Stomach (tissue), 19 donors: ENCODE measurements at places on chromosomes 2 and 18. TPM values are rescaled to one million over a fixed set of nuclear protein-coding genes. Genes with fewer than 3 reads are reported as not detected.

GRCh38 chr2:231613663-231614558 lies 21.2 kb downstream of the TEX44 start:
- DNase-seq, result peak; percentile 95

- no peak for DNase-seq
These were observed 235.1 kb upstream of the ZNF804A start for GRCh38 chr2:184363213-184363612.

- DNase-seq, result no peak
These were observed 21.6 kb downstream of the HPCAL1 start for GRCh38 chr2:10324095-10324832.

GRCh38 chr2:28515176-28515751 lies 19.4 kb downstream of the PLB1 start:
- no peak for DNase-seq

Gene TP53I3
- 36.1 TPM for total RNA-seq

- no peak for DNase-seq
These were observed 37.0 kb downstream of the ROCK1 start for GRCh38 chr18:21074336-21075323.

DNA sequence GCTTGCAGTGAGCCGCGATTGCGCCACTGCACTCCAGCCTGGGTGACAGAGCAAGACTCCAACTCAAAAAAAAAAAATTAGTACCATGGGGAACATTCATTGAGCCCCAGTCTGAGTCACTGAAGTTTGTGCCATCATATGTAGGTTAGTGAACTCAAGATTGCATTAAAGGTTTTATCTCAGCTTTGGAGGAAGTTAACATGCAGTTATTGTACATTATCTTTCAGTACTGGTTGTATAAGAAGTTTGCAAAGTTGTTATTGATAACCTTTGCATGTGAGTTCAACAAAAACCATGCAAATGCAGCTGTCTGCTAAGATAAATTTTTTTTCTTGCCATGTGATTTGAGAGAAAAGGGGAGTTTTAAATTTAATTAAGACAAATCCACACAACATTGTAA lies 95.7 kb downstream of the MEIS1 start:
- DNase-seq, result no peak

GRCh38 chr2:173673640-173674039 lies 291.5 kb downstream of the SP3 start:
- DNase-seq, result no peak

- no peak for DNase-seq
These were observed 27.0 kb upstream of the NFATC1 start for GRCh38 chr18:79368681-79369080.

DNA sequence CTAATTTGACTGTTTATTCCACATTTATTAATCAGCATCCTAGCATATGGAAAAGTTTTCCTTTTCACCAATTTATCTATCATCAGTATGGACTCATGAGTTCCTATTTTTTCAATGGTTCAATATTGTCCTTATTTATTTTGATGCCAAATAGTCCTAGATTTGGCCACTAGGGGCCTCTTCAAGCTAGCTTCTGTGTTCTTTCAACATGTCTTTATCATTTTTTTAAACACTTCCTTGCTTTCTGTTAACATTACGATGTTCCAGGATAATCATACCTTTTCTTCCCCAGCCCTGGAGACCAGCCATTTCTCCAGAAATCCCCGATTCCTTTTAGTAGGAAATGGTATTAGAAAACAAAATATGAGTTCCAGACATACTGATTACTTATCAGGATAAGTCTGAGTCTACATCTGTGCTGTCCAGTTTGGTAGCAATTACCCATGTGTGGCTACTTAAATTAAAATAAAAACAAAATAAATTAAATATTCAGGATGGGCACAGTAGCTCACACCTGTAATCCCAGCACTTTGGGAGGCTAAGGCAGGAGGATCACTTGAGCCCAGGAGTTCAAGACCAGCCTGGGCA lies 70.6 kb downstream of the RPE start:
- DNase-seq, result peak; percentile 44

DNA sequence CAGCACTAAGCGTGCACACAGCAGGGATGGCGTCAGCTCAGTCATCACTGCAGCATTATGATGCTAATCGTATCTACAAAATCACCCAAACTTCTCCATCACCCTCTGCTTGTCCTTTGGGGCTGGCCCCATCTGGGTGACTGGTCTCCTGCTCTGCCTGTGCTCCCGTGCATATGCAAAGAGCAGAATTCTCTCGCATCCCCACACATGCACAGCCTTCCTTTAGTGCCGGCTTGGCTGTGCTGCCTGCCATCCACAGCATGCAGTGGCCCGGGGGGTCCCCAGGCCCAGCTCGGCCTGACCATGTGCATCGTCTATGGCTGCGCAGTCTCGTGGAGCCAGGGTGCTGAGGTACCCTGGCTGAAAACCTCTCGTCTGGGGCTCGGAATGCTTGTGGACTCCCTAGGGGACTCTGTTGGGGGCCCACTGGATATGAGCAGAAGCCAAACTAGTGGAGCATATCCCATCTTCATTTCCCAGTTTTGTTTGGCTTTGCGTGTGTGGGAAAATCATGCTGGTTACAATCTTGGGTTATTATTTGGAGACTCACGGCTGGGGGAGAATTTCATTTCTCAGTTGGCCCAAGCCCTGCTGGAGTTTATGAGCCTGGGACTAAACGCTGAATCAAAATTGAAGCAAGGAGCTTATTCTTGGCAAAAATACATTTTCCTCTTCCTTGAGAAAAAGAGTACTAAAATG lies 70.9 kb upstream of the HS6ST1 start:
- DNase-seq, result no peak

GRCh38 chr2:28390241-28390745 lies 2.4 kb upstream of the FOSL2 start:
- DNase-seq, result peak; percentile 92

Gene ANKRD30BL
- not detected for total RNA-seq

DNA sequence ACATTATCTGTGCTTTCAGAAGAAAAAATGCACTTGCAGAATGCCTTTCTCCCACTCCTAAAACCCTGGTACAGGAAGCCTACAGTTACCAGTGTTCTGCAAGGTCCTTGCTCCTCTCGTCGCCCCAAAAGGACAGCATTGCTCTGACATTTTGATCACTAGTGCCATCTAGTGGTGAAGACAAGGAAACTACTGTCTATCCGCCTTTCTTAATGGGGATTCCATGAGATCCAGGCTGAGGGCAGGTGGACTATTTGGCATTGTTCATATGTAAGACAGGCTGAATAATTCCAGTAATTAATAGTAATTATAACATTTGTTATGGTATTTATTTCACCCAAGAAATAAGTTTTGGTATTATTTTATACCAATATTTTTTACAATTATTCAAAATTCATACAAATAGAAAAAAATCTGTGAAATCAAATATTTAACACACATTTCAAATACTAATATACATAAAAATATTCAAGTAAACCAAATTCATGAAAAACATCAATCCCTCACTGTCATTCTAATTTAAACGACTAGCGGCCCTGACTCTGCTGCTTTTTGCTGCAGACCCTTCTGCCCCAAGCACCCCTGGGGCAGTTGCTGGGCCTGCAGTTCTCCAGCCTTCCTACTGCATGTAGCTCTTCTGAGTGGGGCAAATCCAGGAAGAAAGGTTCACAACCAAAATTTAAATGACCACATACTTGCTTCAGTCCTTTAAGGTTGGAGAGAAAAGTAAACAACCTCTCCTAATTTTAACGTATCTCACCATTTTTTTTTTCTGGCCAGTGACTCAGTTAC lies 19.0 kb downstream of the TPGS2 start:
- peak; percentile 28 for DNase-seq

Gene NETO1
- not detected for total RNA-seq

- no peak for DNase-seq
These were observed 571.9 kb downstream of the METTL4 start for GRCh38 chr18:1999387-1999786.

Gene PRKRA
- total RNA-seq, result 145 TPM

Gene WDSUB1
- 1.3 TPM for total RNA-seq

- DNase-seq, result no peak
These were observed 309.5 kb downstream of the ALK start for GRCh38 chr2:29611850-29612249.

DNA sequence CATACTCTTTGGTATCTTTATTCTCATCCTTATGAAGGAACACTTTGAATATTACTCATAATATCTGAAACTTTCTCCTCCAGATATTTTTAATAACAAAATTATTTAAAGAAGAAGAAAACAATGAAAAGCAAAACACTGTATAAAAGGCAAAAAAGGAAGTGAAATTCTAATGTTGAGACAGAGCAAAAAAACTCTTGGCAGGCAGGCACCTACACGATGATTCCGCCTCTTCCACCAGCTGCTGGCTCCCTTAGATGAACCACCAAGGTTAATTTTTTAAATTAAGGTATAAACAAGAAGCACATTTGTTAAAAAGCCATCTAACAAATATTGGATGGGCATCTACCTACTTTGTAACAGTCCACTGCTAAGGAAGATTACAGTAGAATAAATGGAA lies 434.7 kb downstream of the EPHA4 start:
- DNase-seq, result no peak

- peak; percentile 43 for DNase-seq
These were observed 155.0 kb downstream of the TTC32 start for GRCh38 chr2:19746611-19747309.

Gene KIF3C
- 2.7 TPM for total RNA-seq

GRCh38 chr2:237581751-237582746 lies 8.5 kb downstream of the RAB17 start:
- DNase-seq, result peak; percentile 85

GRCh38 chr2:23926290-23926749 lies 603 bp downstream of the ATAD2B start:
- no peak for DNase-seq
